ENCODE measurements at places on chromosomes 3 and 15.

- DNase-seq, result no peak
Observed at GRCh38 chr3:49362561-49362960, 4.4 kb upstream of the GPX1 start.

DNA sequence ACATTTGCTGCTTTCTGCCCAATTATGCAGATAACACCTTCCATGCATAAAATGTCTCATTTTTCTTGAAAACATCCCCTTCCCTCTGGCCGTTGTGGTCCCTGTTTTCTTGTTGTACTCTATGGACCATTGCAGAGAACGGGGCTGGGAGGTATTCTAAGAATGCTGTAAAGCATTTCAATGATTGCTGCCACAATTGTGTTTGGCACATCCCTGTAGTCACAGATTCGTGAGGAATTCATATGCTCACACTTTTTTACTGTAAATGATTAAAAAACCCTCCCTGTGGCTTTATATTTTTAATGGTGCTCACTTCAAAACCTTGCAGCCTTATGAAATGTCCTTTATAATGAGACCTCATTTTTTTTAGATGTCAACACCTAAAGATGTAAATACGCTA, 207.2 kb upstream of the GBE1 start:
- DNase-seq, result no peak

- DNase-seq, result no peak
Observed at GRCh38 chr15:69909719-69910444, 187.8 kb downstream of the TLE3 start.

DNA sequence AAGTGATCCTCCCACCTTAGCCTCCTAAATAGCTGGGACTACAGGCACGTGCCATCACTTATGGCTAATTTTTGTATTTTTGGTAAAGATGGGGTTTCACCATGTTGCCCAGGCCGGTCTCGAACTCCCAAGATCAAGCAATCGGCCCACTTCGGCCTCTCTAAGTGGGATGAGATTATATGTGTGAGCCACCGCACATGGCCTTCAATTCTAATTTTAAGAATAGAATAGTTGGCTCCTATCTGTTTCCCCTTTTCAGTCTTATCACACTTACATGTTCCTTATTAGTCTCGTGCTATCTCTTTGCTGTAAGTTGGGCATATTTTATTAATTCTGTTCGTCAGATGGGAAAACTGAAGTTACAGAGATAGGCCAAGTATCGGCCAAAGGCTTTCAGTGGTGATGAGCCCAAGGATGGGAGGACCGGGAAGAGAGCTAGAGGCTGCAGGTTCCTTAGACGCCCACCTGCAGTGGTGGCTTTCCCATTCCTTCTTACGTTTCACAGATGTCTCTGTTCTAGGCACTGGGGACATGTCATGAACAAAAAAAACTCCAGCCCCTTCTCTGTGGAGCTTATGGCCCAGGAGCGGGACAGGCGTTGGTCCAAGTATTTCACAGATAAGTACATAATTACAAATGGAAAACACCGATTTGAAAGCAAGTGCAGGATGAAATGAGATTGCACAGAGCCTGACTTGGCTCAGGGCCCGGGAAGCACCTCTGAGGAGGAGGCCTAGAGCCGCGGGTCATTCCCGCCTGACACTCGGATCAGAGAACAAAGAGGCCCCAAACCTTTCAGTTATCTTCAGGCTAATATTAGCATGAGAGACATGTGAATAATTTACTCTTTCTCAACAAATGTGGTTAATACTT, 91.1 kb upstream of the KLF13 start:
- no peak for DNase-seq

DNA sequence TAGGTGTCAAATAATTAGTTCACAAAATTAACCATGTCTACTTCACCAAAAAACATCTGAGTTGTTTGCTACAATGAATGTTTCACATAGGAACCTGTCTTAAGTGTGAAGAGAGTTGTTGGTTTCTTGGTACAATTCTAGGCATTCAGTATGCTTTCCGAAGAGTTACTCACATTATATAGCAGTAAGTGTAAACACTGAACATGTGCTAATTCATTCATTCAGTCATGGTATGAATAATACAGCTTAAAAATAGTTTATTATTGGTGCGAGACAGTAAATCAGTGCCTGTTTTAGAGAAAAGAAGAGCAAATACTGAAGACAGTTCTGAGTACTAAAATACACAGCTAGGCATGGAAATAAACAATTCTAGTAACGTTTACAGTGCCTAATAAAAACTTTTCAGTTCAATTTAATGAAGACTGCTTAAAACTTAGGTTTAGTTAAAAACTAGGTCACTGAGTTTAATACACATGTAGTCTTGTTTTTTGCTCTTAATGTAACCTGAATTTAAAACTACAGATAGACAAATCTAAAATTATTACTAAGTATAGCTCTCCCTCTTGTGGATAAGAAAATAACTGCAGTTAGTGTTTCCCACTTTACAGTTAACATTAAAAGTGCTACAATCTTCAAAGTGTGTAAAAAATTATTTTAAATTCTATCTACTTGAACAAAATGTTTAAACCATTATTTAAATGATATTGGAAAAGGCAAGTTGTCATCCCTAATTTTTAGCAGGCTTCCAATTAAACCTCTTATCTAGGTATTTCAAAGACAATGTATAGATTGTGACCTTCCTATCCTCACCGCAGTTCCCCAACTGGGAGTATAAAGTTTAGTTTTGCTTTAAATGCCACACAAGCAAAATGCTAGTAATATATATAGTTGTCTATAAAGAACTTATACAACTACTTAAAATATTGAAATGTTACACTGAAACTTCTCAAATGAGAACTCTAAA, 20.1 kb upstream of the ZCWPW2 start:
- no peak for DNase-seq

GRCh38 chr3:197936819-197937384, 13.1 kb upstream of the RPL35A start:
- no peak for DNase-seq

GRCh38 chr15:35838424-35839111, 292.6 kb upstream of the DPH6 start:
- DNase-seq, result no peak

DNA sequence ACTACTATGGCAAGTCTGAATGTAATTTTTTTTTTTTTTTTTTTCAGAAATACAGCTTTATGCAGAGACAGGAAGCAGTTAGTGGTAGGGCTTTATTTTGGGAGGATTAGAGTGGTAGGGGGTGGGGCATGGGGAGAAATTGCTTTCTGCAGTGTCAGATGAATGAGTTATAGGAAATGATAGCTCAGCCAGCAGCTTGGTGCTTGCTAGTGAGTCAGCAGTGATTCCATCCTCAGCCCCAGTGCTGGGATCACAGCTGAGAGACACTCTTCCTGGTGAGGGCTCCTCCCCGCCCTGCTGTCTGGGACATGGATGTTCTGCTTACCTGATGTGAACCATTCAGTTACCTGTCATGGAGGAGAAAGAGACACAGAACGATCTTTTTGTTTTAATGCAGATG, 39.6 kb downstream of the SEMA6D start:
- no peak for DNase-seq

- DNase-seq, result no peak
Observed at GRCh38 chr15:38605744-38606143, 41.1 kb upstream of the RASGRP1 start.

- DNase-seq, result peak; percentile 74
Observed at GRCh38 chr3:24185738-24186384, 240.8 kb downstream of the NR1D2 start.

- no peak for DNase-seq
Observed at GRCh38 chr3:184029443-184029842, 2.1 kb upstream of the HTR3D start.

DNA sequence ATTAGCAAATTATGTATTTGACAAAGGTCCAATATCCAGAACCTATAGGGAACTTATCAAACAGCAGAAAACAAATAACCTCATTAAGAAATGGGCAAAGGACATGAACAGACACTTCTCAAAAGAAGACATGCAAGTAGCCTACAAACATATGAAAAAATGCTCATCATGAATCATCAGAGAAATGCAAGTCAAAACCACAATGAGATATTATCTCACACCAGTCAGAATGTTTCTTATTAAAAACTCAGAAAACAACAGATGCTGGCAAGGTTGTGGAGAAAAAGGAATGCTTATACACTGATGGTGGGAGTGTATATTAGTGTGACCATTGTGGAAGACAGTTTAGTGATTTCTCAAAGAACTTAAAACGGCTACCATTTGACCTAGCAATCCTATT, 116.1 kb upstream of the CRBN start:
- DNase-seq, result no peak

- DNase-seq, result no peak
Observed at GRCh38 chr15:63112871-63113270, 8.8 kb upstream of the LACTB start.

DNA sequence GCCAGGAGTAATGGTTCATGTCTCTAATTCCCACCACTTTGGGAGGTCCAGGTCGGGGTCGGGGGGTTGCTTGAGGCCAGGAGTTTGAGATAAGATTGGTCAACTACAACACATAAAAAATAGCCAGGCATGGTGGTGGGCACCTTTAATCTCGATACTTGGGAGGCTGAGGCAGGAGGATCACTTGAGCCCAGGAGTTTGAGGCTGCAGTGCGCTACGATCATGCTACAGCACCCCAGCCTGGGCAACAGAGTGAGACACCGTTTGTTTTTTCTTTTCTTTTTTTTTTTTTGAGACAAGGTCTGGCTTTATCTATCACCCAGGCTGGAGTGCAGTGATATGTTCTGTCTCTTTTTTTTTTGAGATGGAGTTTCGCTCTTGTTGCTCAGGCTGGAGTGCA, 1.3 kb upstream of the VPS33B start:
- no peak for DNase-seq

DNA sequence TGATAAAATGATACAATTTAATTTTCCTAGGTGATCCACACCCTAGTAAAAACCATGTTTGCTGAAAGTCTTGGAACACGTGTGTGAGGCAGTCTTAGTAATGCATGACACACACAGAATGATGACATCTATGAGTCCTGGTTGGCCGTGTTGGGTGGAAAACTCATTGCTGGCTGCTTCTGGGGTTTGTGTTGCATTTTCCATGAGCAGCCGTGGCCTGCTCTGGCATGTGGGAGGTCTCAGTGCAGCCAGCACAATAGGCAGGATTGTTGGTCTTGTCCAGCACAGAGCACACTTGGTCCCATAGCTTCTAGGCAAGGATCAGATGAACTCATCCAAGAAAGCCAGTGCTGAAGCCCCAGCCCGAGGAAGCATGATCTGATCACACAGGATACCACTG, 172.8 kb upstream of the UBE3A start:
- DNase-seq, result no peak

DNA sequence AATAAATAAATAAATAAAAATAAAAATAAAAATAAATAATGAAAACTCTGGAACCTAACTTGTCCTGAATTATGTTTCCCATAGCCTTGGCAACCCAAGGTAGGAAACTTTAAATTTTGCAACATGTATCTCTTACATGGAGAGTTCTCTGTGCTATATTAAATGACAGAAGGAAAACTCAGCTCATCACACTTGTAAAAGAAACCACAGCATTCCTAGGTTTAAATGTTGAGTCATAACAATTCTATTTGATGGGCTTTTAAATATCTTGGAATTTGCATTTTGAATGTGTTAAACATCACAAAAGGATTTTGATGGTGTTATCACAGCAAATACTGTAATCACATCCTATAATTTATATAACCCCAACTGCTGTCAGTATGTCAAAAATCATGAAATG, 144.2 kb downstream of the LRTM1 start:
- no peak for DNase-seq

DNA sequence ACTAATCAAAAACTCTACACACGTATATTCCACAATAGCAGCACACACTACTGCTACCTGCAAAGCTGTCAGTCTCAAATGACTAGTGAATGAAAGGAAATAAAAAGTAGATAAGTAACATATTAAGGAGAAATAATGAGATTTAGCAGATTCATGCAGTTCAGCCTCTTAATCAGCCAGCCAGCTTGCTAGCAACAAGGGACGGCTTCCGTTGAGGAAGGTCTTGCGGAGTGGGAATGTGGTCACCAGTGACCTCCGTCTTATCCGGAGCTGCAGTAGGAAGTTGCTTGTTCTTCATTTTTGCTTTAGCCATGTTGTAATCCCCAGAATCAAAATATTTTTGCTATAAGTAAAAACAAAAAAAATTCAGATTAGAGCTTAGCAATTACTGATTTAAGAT, 17.1 kb downstream of the ARPP19 start:
- DNase-seq, result no peak

- no peak for DNase-seq
Observed at GRCh38 chr3:13846238-13846637, 33.6 kb downstream of the WNT7A start.

DNA sequence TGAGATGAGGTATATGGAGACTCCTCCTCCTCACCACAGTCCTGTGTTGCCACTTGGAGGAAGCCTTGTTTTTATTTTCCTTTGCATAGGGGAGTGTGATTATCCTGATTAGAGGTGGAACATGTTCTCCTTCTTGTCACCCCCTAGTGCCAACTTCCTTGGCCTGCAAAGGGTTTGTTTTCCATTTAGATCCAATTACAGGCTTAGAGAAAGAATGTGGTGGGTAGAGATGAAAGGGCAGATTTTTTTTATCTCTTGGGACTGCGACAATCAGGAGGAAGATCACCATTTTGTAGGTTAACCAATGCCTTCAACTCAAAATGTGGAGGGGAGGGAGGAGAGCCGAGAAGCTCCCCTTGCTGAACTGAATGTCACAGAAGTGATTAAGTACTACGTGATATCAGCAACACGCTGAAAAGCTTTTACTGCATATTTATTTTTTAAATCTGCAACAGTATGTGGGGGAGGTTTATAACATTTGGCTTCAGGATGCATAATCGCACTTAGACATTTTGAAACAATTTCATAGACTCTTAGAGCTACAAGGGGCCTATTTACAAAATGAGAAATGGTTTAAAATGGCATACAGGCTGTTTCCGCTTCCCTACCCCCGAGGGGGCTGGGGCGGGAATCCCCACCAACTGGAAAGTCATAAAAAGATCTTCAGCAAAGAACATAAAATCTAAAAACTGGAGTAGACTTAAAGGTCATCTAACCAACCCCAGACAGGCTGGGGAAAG, 2.4 kb downstream of the LMCD1 start:
- peak; percentile 42 for DNase-seq

GRCh38 chr3:186225603-186226002, 116.7 kb upstream of the ETV5 start:
- DNase-seq, result no peak
